ENCODE measurements at places on chromosomes 11 and 22.

- DNase-seq = no peak
These were observed 3.4 kb upstream of the KREMEN1 start for GRCh38 chr22:29069463-29069862.

DNA sequence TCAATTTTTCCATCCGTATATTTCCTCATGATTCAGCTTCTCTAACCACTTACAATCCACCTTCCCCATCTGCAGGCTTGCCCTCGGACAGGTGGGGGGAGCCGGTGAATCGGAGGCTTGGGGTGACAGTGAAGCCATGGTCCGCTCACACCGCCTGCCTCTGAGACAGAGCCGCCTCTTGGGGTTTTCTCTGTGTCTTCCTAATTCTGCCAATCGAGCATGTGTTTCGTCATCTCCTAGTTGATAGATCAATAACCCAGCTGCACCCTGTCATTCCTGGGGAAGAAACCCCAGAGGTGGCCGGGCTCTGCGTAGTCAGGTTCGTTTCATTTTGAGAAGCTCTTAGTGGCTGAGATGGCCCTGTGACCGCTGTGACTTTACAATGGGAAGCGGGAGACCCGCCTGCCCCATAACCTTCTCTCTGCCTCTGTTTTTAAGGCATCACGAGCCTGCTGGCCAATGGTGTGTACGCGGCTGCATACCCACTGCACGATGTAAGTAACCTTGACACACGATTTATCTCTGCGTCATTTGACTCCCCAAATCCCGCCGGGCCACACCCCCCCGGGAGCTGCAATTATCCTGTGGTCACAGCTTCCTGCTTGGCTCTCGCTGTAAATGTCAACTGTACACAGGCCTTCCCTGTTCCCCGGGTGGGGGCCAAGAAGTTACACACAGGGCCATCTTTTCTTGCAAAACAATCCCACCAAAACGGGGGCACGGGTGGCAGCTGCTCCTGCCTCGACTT is 33.3 kb downstream of the ANO1 start:
- DNase-seq = peak; percentile 84

GRCh38 chr11:119865661-119866156 is 136.7 kb upstream of the NECTIN1 start:
- DNase-seq = no peak

DNA sequence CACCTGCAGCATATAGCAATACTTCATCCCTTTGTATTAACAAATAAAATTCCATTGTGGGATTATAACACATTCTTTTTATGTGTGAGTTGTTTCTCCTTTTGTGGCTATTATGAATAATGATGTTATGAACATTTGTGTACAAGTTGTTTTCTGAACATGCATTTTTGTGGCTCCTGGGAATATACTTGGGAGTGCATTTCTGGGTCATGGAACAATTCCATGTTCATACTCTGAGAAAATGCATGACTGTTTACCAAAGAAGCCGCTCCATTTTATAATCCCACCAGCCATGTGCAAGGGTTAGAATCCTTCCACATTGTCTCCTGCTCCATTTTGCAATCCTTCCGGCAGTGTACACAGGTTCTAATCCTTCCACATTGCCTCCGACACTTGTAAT is 713.8 kb downstream of the TBC1D22A start:
- DNase-seq = no peak

DNA sequence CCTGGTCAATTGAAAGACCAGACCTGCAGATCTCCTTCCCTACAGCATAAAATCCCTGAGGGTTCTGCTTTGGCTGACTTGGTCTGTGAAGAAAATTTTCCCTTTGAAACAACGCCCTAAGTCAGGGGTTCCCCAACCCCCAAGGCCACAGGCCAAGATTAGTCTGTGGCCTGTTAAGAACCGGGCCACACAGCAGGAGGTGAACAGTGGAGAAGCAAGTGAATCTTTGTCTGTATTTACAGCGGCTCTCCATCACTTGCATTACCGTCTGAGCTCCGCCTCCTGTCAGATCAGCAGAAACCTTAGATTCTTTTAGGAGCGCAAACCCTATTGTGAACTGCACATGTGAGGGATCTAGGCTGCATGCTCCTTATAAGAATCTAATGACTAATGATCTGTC is 38.2 kb downstream of the CCDC83 start:
- DNase-seq = peak; percentile 68

DNA sequence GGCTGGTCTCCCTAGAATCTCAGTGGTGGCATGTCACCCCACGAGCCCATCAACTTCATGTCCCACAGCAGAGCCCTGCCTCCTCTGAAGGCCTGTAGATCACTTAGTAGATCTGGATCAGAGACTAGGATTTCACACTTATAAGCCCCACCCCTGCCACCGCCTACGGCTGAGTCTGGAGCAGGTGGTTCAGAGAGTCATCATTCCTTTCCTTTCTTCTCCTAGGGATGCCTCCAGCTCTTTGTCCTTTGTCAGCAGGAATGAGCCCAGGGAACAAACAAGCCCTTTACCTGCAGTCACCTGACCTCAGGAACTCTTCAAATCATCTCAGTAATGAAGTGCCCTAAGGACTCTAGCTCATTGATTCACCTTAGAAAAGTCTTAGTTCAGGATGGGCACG is 37.8 kb downstream of the SCGB1A1 start:
- no peak for DNase-seq

- DNase-seq = no peak
These were observed 599.9 kb downstream of the BUD13 start for GRCh38 chr11:116172851-116173250.

DNA sequence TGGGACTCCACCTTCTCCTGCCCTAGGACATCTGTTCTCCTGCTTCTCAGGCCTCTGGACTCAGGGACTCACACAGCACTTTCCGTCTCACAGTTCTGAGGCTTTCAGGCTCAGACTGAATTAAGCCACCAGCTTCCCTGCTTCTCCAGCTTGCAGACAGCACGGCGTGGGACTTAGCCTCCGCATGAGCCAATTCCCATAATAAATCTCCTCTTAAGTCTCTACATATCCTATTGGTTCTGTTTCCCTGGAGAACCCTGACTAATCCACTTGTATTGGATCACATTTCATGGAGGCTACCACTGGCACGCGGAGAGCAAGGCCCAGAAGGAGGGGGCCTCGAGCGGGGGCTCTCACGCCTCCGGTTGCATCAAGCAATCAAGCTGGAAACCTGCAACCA is 1313.6 kb downstream of the TBC1D22A start:
- DNase-seq = peak; percentile 91

- peak; percentile 19 for DNase-seq
These were observed 18.4 kb downstream of the TECTA start for GRCh38 chr11:121119440-121119839.

GRCh38 chr22:19011075-19011474 is 75.0 kb upstream of the PRODH start:
- no peak for DNase-seq

All from WERI-Rb-1 (cell line).